ENCODE measurements at places on chromosomes 1 and 21.

- no peak for DNase-seq
These were observed 10.4 kb upstream of the TSPAN2 start for GRCh38 chr1:115099693-115100050.

- no peak for DNase-seq
These were observed 120.9 kb upstream of the IPO9 start for GRCh38 chr1:201708085-201708512.

GRCh38 chr1:119635811-119636390, 12.2 kb downstream of the ZNF697 start:
- DNase-seq, result no peak

GRCh38 chr21:28883931-28884330, 108.7 kb downstream of the LTN1 start:
- no peak for DNase-seq

DNA sequence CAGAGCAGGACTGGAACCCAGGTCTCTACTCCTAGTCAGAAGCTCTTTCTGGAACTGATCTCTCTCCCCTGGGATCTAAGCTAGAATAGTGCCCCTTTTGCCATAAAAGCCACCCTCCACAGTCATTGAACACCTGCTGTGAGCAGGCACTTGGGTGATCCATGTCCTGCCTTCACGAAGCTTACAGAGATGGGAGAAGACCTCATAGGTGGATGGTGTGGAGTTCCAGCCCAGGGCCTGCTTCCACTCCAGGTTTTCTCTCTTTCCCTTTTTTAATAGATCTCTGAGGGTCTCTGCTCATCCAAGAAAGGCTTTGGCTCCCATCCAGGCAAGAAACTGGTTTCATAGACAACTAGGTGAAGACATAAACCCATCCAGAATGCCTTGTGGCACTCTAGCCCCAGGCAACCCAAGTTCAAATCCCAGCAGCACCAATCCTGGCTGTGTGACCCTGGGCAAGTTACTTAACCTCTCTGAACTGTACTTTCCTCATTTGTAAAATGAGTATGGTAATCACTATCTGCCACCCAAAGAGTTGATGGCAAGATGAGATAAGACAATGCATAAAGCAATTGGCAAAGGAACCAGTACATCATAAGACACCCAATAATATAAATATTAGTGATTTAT, 46.4 kb upstream of the TMEM51 start:
- no peak for DNase-seq

- DNase-seq, result no peak
These were observed 42.6 kb upstream of the EPB41 start for GRCh38 chr1:28871631-28872401.

- no peak for DNase-seq
These were observed 115.0 kb downstream of the FCRL5 start for GRCh38 chr1:157437296-157437695.

GRCh38 chr1:183600136-183600535, 9.9 kb upstream of the NCF2 start:
- DNase-seq, result no peak

GRCh38 chr1:248810000-248810726, 15.6 kb downstream of the SH3BP5L start:
- DNase-seq, result no peak
